ENCODE measurements at places on chromosomes 12 and 14.

GRCh38 chr14:85118274-85118673, 411.7 kb upstream of the FLRT2 start:
- no peak for DNase-seq

DNA sequence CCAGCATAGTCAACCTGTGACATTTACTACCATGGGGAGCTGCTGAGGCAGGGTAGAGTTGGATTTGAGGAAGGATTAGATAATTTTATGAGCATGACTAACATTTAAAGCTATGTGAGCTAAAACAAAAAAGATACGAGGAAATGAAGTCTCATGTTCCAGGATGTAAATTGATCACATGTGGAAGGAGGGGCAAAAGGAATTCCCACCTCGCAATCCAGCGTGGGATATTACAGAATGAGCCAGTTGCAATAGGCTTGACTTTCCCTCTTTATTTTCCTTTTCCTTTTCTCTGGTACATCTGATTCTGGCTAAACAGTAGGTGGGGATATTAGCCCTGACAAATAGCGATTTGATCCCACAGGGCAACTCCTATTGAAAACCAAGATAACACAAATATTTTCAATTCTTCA, 214.9 kb upstream of the HMGA2 start:
- no peak for DNase-seq

GRCh38 chr14:68651652-68652432, 141.0 kb downstream of the ZFP36L1 start:
- DNase-seq = no peak

DNA sequence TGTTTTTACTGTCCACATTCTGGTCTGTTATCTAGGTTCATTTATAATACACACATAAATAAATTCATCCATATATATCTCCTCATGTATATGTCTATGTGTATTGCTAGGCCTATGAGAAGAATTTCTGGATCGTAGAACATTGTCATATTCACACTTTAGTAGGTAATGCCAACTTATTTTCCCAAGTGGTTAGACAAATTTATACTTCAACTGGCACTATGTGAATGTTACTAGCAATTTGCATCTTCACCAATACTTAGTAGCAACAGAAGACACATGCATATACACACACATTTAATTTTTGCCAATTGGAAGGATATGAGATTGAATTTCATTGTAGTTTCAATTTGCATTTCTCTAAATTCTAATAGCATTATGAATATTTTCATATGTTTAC, 365.1 kb downstream of the FSCB start:
- no peak for DNase-seq

- DNase-seq = no peak
These were observed 63.7 kb upstream of the DNM1L start for GRCh38 chr12:32615441-32615840.

- no peak for DNase-seq
These were observed 78.1 kb upstream of the PELI2 start for GRCh38 chr14:56040121-56040520.

- DNase-seq = no peak
These were observed 127.2 kb downstream of the SLC15A5 start for GRCh38 chr12:16150276-16150675.

GRCh38 chr12:132489078-132489601, 811 bp upstream of the FBRSL1 start:
- peak; percentile 21 for DNase-seq

- DNase-seq = no peak
These were observed 1752.4 kb upstream of the FLRT2 start for GRCh38 chr14:83777516-83777915.

GRCh38 chr12:26327975-26328644, 132.7 kb downstream of the SSPN start:
- DNase-seq = no peak

GRCh38 chr14:91980157-91980556, 32.7 kb upstream of the FBLN5 start:
- DNase-seq = no peak

- no peak for DNase-seq
These were observed 2.8 kb downstream of the LRRC74A start for GRCh38 chr14:76829013-76829365.

GRCh38 chr12:111291357-111291756, 77.5 kb downstream of the PHETA1 start:
- no peak for DNase-seq

- no peak for DNase-seq
These were observed 11.5 kb downstream of the RIMBP2 start for GRCh38 chr12:130704606-130705005.

- DNase-seq = no peak
These were observed 471.8 kb upstream of the FLRT2 start for GRCh38 chr14:85058150-85058549.

DNA sequence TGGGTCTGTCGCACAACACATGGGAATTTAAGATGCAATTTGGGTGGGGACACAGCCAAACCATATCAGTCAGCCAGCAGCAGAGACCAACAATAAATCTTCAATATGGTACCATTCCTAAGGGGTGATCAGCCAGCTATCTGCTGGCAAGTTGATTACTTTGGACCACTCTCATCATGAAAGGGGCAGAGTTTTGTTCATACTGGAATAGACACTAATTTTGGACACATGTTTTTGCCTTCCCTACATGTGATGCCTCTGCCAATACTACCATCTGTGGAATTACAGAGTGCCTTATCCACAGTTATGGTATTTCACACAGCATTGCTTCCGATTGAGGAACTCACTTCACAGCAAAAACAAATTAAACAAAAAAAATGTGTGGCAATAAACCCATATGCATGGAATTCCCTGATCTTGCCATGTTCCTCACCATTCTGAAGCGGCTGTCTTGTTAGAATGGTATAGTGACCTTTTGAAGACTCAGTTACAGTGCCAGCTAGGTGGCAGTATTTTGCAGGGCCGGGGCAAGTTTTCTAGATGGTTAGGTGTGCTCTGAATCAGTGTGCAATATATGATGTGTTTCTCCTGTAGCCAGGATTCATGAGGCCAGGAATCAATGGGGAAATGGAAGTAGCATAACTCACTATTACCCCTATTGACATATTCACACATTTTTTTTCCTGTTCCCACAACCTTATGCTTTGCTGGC, 179.0 kb upstream of the IGF1 start:
- DNase-seq = no peak

DNA sequence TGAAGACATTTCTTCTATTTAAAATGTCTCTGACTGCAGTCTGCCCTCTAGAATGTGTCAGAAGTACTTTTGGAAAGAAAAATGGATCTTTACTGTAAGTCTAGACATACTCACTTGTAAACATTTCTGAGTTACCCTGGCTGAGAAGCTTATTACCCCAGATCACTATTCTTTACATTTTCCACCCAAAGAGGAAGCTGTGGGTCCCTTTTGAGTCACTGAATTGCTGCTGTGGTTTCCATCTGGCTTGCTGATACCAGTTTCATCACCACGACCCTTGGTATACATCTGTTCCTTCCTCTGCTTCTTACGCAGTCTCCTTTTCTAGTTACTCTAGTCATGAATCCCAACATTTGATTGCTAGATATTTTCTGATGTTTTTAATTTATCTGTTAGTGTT, 20.2 kb upstream of the CLEC4D start:
- DNase-seq = no peak
